B cell (primary cell): ENCODE measurements at places on chromosomes 1 and 21. TPM values are rescaled to one million over a fixed set of nuclear protein-coding genes. Genes with fewer than 3 reads are reported as not detected.

TNFRSF9 gene
- 0.44 and 0.61 TPM in 2 replicates for total RNA-seq

CCDC30 gene
- 7.4 and 9.8 TPM in 2 replicates for total RNA-seq

KRTAP10-10 gene
- not detected in 2 replicates for total RNA-seq

DNA sequence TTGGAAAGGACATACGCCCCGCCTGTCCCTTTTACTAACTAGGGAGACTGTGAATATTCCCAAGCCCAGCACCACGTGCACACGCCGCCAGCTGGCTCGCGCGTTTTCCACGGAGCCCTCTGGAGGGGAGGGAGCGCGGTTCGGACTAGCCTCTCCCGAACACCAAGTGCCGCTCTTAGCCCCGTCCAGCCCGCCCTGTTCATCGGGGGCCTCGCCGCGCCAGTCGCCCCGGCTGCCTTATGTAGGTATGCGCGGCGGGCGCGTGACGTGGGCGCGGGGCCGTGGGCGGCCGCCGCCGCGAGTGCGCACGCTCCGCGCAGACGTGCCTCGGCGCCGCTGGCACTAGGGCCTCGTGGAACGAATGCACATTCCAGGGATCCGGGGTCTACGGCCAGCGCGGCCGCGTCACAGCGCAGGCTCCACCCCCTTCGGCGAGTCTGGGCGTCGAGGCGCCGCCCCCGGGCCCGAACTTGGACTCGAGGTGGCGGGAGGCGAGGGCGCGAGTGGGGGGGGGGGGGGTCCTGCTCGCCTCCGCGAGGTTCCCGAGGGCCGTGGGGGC lies 767 bp upstream of the IRF2BP2 start:
- H3K4me1 ChIP-seq = peaks cover 44% of the 10 kb centered on the region
- peak; percentile 95 for DNase-seq
- no peaks in the 10 kb centered on the region for H3K27me3 ChIP-seq
- peaks cover 7% of the 10 kb centered on the region for H3K36me3 ChIP-seq

DNA sequence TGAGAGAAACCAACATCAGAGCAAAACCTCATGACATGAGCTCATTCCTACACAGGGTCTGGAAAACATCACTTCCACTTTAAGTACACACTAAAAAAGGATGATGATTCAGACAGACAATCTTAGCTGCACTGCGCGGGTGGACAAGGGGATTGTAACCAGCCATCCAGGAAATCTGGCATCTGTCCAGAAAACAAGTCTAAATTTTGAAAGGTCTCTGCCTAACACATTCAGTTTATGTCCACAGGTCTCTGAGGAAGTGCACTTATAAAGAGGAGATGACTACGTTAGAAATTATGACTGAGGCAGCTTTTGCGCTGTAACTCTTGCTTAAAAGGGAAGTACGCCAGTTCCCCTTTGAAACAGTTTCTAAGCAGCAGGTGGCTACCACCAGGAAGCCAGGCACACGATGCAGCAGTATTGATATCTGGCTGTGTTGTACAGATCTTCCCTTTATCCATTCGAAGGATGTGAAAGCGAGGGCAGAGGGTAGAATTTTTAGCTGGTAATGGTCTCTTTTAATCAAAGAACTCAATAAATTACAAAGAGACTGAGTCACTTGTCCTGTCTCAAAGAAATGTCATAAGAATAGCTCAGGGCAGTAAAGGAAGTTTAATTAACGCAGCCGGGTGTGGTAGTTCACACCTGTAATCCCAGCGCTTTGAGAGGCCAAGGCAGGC lies 128.0 kb downstream of the SETD4 start:
- peak overlapping the region; percentile 24 for H3K27ac ChIP-seq
- no peak overlapping the region for H3K4me3 ChIP-seq
- no peaks in the 10 kb centered on the region for H3K27me3 ChIP-seq
- peaks cover 14% of the 10 kb centered on the region for H3K4me1 ChIP-seq
- peak; percentile 85 for DNase-seq

DNA sequence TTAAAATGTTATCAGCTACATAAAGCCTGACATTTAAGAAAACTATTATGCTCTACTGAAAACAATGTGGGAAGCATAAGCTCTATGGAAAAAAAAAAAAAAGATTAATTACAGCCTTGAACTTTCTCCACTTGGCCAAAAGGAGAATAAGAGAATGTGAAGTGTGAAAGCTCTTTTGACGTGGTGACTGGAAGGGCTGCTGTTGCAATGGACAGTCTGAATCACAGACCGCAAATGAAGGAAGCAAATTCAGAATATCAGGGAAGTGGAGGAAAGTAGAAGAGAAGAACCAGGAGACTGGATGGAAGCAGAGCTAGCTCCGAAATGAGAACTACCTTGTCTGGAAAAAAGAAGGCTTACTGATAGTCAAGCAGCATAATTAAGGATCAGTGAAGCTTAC lies 106.8 kb downstream of the AK5 start:
- no peak overlapping the region for H3K4me3 ChIP-seq
- DNase-seq = no peak
- no peak overlapping the region for H3K27ac ChIP-seq
- H3K27me3 ChIP-seq = no peaks in the 10 kb centered on the region
- no peaks in the 10 kb centered on the region for H3K4me1 ChIP-seq
- H3K36me3 ChIP-seq = no peaks in the 10 kb centered on the region
